ENCODE measurements at places on chromosomes 2 and 18. TPM values are rescaled to one million over a fixed set of nuclear protein-coding genes. Genes with fewer than 3 reads are reported as not detected.

The ABCG5 gene
- not detected for total RNA-seq

The GAREM2 gene
- total RNA-seq, result 2.4 TPM

The TWIST2 gene
- total RNA-seq, result 12.8 TPM

The DYTN gene
- total RNA-seq, result not detected

The UGT1A5 gene
- 0.10 TPM for total RNA-seq

The TLX2 gene
- total RNA-seq, result not detected

The EDAR gene
- total RNA-seq, result not detected

The MEP1B gene
- total RNA-seq, result not detected

The RGPD3 gene
- total RNA-seq, result 0.17 TPM

The PRKD3 gene
- 36.2 TPM for total RNA-seq

The CAPN13 gene
- 14.9 TPM for total RNA-seq

The UGT1A4 gene
- not detected for total RNA-seq

The SERPINB5 gene
- not detected for total RNA-seq

The KCNE4 gene
- 2.4 TPM for total RNA-seq

The POU3F3 gene
- not detected for total RNA-seq

Measured in left lung (tissue), 14 donors.